Stimulated activated CD8-positive, alpha-beta memory T cell treated with anti-CD3 and anti-CD28 coated beads, Interleukin-2, amount 100 ng/mL, for 1 hour (primary cell): ENCODE measurements at places on chromosomes 11 and 22.

GRCh38 chr11:69292221-69292648 lies 1.7 kb upstream of the MYEOV start:
- DNase-seq = no peak

DNA sequence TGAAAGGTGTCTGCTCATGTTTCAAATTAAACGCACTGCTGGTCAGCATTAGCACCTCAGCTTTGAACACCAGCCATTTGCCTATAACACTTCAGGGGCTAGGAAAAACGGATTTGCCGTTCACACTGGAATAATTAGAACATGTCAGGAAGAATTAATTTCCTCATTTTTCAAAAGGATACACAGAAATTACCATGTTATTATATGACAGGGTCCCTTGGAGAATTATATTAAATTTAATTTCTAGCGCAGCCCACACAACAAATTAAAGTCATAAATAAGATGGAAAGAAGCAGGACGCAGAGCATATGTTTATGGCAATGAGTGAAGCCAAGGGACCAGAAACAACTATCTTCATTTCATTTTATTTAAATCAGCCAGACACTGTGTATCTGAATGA lies 83.8 kb upstream of the SOX6 start:
- no peak for DNase-seq

DNA sequence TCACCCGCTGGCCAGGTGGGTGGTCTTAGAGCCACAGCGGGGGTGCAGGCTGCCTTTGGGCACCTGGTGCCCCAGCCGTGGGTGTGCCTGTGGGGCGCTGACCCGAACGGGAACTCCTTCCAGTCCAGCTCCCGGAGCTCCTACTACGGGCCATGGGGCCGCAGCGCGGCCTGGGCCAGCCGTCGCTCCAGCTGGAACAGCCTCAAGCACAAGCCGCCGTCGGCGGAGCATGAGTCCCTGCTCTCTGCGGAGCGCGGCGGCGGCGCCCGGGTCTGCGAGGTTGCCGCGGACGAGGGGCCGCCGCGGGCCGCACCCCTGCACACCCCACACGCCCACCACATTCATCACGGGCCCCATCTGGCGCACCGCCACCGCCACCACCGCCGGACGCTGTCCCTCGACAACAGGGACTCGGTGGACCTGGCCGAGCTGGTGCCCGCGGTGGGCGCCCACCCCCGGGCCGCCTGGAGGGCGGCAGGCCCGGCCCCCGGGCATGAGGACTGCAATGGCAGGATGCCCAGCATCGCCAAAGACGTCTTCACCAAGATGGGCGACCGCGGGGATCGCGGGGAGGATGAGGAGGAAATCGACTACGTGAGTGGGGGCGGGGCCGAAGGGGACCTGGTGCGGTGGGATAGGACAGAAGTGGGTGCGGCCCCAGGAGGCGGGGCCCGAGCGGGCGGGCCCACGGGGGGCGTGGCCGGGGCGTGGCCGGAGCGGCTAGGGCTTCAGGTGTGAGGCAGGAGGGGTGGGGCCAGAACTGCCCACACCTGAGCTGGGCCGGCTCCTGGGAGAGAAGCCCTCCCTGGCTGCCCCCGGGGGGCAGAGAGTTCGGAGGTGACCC lies 91.5 kb downstream of the CACNA1I start:
- peak; percentile 67 for DNase-seq

GRCh38 chr11:79269611-79270307 lies 171.1 kb downstream of the TENM4 start:
- DNase-seq = no peak

- no peak for DNase-seq
These were observed 98.3 kb downstream of the PKNOX2 start for GRCh38 chr11:125262830-125263218.

GRCh38 chr11:122359081-122359571 lies 243.1 kb upstream of the BLID start:
- no peak for DNase-seq

DNA sequence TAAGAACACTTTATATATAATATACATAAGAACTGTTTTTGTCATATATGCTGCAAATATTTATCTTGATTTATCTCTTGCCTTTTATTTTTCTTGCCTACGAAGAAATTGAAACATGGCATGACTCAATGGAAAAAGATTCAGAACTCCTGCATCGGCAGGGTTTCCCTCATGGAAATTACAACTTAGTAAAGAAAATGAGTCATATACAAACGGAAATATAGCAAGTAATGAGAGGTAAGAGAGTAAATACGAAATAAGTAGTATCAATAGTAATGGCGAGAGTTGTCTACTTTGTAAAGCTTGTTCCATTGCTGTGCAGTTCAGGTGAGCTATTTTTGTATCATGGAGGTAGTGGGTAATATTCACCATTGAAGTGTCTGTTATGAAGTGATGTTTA lies 350.4 kb downstream of the DDX10 start:
- no peak for DNase-seq

GRCh38 chr11:19714387-19715363 lies 2.0 kb downstream of the NAV2 start:
- DNase-seq = no peak

GRCh38 chr11:77377734-77378133 lies 76.2 kb upstream of the GDPD4 start:
- no peak for DNase-seq

DNA sequence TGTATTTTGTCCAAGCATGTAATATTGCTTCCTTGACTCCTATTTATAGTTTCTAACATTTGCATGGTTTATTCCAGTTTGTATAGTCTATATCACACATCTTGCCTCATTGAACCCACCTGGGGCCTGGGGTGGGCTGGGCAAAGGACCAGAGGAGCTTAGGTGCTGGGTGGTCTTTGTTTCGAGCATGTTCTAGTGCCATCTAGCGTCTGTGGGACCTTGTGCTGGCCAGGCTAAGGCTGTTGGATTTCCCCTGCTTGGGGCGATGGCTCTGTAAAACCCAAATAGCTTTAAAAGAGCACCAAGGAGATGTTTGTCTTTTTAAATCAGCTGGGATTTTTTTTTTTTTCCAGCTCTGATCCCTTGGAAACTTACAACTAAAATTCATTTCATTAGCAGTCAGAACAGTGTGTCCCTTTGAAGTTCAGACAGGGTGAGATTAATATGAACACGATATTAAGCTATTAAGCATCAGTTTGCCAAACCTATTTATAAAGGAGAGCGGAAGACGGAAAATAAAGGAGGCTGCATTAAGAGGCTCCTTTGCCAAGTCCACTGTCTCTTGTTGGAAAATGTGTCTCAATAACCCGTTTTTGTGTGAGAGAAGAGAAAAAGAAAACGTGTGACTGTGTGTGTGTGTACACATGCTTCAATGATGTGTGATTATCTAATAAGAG lies 157.4 kb downstream of the COMMD9 start:
- no peak for DNase-seq

- DNase-seq = no peak
These were observed 235.0 kb downstream of the MIAT start for GRCh38 chr22:26892166-26893041.

DNA sequence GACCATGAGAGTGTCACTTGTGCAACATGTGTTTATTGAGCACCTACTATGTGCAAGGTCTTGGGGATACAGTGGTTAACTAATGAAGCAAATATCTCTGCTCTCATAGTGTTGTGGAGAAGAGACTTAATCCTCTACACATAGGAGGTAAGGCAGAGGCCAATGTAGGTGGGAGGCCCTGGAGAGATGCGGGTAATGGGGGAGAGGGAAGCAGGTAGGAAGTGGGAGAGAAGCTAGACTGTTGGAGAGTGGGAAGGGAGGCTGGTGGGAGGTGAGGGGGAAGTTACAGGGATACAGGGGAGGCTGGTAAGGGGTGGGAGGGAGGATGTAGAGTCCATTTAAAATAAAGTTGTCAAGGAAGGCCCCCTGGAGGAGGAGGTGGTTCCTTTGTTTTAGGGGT lies 240.0 kb downstream of the MIAT start:
- no peak for DNase-seq

GRCh38 chr11:66277471-66278362 lies at the start of gene CNIH2:
Gene CNIH2, plus strand, starts transcription at chr11:66278175. Its CDS starts 282 bp downstream, at chr11:66278457.
- DNase-seq = peak; percentile 17

GRCh38 chr11:103737037-103737622 lies 299.3 kb upstream of the DDI1 start:
- no peak for DNase-seq

DNA sequence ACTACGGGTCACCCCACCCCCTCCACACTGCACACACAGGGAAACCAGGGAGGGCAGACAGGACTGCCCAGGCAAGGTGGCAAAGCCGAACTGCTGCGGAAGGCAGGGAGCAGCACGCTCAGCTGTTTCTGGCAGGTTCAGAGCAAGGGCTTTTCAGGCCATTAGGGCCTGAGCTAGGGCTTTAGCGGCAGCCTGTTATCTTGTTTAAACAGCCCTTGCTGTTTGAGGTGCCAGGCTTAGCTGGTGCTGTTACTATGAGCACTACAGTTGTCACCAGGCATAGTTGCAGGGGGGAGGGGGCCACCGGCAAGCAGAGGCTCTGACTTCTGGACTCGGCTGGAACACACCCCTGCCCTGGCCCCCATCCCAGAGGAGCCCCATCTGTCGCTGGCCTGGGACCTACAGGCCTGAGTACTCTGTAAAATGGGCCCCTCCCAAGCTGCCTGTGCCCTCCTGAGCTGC lies 34.9 kb downstream of the RSPH14 start:
- no peak for DNase-seq

DNA sequence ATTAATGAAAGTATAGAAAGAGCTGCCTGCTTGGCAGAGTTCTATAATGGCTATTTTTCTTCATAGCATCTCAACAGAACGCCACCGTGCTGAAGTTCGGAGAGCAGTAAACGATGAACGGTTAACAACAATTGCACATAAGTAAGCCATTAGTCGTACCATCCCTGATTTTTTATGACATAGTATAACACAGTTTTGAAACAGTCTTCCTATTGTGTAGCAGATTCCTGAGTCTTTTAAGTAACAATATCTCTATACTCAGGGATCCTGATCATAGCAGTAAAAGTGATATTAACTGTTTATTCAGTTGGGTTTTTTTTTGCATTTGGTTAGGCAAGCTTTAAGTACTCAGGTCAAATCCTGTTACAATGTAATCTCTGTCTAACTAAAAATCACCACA lies 8.4 kb downstream of the EMSY start:
- DNase-seq = no peak

GRCh38 chr11:32706985-32707741 lies 87.3 kb downstream of the CCDC73 start:
- DNase-seq = no peak

DNA sequence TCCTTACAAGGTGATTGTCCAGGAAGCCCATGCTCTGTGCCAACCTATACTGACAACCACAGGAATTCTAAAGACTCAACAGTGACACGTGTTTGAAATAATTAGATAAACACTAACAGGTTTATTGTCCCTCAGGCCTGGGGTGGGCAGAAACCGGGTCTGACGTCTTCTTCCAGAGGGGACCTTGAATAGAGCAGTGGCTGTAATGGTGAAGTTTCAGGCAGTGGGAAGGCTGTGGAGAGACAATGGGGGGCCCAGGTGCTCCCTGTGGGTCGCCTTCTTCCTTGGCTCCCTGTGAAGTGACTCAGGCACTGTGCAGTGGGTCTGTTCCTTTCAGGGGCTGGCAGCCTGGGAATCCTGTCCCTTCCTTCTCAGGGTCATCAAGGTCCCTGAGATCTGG lies 54.6 kb downstream of the OTOG start:
- no peak for DNase-seq

- no peak for DNase-seq
These were observed 1.3 kb downstream of the CSNK1E start for GRCh38 chr22:38315823-38316363.

DNA sequence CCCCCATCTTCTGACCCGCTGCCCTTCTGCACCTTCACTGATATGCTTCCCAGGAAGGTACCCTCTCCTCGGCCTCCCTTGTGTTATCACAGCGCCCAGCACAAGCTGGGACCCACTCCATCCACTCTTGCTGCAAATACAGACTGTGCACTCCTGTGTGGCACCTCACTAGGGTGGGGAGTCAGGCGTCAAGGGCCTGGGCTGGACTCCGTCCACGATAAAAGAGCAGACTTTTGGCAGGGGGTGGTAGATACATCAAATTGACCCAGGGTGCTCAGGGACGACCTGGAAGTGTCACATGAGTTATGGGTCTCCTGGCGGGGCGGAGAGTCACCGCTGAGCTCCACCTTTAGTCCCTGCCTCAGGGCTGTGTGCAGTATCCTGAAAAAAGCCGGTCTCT lies 908 bp downstream of the TRPM5 start:
- no peak for DNase-seq

DNA sequence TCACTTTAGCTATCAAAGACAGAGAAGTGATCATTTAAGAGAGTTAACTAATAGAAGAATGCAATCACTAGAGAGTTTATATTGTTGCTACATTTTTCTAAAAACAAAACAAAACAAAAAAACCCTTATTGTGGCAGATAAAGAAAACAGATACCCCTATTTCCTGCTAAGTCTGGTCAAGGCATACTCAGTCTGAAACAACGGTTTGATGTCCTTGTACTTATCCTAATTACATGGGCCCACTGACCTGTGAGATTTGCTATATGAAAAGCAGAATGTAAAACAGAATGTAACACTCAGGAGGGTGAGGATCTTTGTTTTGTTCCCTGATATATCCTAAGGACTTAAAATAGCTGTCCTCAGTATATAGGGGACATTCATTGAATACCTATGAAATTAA lies 24.6 kb downstream of the MAML2 start:
- DNase-seq = no peak

DNA sequence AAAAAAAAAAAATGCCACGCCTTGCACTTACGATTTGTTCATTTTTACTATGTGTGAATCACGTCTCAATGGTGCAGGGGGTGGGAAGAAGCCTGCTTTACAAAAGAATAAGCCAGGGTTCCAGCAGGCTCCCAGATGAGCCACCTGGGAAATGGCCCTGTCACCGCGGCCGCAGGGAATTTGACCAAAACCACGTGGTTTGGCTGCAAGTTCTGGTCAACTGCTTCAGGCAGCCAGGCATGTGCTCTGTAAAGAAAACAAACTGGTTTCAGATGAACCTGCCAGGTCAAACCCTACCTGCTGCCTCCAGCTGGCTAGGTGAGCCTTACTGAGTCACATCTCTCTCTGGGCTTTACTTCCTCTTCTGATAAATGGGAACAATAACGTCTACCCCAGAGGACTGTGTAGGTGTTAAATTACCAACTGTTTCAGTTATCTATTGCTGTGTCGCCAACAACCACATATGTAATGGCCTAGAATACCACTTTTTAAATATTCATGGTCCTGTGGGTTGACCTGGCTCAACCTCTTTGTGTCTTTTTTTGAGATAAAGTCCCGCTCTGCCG lies 30.5 kb upstream of the GCAT start:
- no peak for DNase-seq
